Tibial artery (tissue), 4 donors: ENCODE measurements at places on chromosomes 2 and 18.

- H3K4me3 ChIP-seq, result no peak overlapping the region
- peak overlapping the region; percentile 55 for H3K27ac ChIP-seq
- no peaks in the 10 kb centered on the region for H3K27me3 ChIP-seq
- H3K4me1 ChIP-seq, result no peaks in the 10 kb centered on the region
- DNase-seq, result no peak
Observed at GRCh38 chr2:215652388-215652787, 216.5 kb upstream of the FN1 start.

- H3K36me3 ChIP-seq, result no peaks in the 10 kb centered on the region
- DNase-seq, result no peak
- H3K27me3 ChIP-seq, result no peaks in the 10 kb centered on the region
- H3K4me1 ChIP-seq, result peaks cover 13% of the 10 kb centered on the region
- H3K27ac ChIP-seq, result peak overlapping the region; percentile 2
- no peak overlapping the region for H3K4me3 ChIP-seq
Observed at GRCh38 chr2:203744091-203744490, 37.7 kb downstream of the CD28 start.

- H3K4me1 ChIP-seq, result no peaks in the 10 kb centered on the region
- no peak for DNase-seq
- no peak overlapping the region for H3K4me3 ChIP-seq
- H3K36me3 ChIP-seq, result peaks cover 6% of the 10 kb centered on the region
Observed at GRCh38 chr2:17918789-17919188, 40.3 kb downstream of the KCNS3 start.

GRCh38 chr2:66578054-66578686 lies 143.2 kb downstream of the MEIS1 start:
- H3K4me3 ChIP-seq, result no peak overlapping the region
- no peaks in the 10 kb centered on the region for H3K36me3 ChIP-seq
- no peak overlapping the region for H3K27ac ChIP-seq
- H3K27me3 ChIP-seq, result peaks cover 5% of the 10 kb centered on the region

DNA sequence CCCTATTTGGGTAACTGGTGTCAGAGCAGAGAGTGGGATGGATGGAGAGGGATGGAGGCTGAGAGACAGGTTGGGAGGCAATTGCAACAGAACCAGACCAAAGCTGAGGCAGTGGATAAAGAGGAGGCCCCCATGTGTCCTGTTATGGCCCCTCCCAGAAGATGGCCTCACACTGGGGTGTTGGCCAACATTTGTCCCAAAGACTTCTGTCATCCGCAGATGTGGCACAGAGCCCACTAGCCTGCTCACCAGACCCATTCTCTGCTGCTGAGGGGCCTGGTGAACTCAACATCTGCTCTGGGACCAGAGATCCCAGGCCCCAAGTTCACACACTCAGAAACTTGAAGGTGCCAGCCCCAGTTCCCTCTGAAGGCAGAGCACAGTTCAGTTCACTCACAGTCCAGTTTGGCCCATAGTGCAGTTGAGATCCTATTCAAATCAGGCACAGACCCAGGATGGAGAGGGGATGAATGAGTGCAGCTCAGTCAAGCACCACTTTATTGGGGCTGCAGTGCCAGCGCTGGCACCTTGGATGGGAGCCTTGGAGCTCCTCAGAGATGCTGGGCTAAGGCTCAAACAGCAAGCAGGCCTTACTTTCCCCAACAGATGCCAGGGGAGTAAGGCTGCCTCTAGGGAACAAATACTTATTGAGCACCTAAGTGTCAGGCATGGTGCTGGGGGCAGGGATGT lies 189.2 kb downstream of the ZBTB7C start:
- no peak overlapping the region for H3K27ac ChIP-seq
- H3K27me3 ChIP-seq, result no peaks in the 10 kb centered on the region
- no peaks in the 10 kb centered on the region for H3K4me1 ChIP-seq
- no peaks in the 10 kb centered on the region for H3K36me3 ChIP-seq

GRCh38 chr2:192195548-192196418 lies 1.1 kb upstream of the TMEFF2 start:
- H3K27me3 ChIP-seq, result peaks cover 9% of the 10 kb centered on the region
- peak overlapping the region; percentile 43 for H3K4me3 ChIP-seq
- H3K36me3 ChIP-seq, result no peaks in the 10 kb centered on the region
- peaks cover 28% of the 10 kb centered on the region for H3K4me1 ChIP-seq
- H3K27ac ChIP-seq, result no peak overlapping the region

- H3K36me3 ChIP-seq, result no peaks in the 10 kb centered on the region
- H3K4me1 ChIP-seq, result peaks cover 11% of the 10 kb centered on the region
- no peak overlapping the region for H3K27ac ChIP-seq
Observed at GRCh38 chr2:108906403-108907077, 82.5 kb downstream of the EDAR start.

GRCh38 chr18:51098082-51098481 lies 68.1 kb downstream of the SMAD4 start:
- no peaks in the 10 kb centered on the region for H3K4me1 ChIP-seq
- DNase-seq, result no peak
- H3K27ac ChIP-seq, result no peak overlapping the region
- H3K27me3 ChIP-seq, result no peaks in the 10 kb centered on the region
- H3K36me3 ChIP-seq, result no peaks in the 10 kb centered on the region

DNA sequence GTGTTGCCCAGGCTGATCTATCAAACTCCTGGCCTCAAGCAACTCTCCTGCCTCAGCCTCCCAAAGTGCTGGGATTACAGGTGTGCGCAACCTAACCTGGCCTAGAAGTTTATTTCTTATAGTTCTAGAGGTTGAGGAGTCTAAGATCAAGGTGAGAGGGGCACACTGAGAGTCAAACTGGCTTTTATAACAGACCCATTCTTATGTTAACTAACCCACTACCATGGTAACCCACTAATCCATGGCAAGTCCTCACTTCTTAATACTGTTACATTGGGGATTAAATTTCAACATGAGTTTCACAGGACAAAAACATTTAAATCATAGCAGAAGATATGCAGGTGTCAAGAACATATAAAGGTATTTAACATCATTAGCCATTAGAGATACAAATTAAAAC lies 50.6 kb downstream of the MDH1 start:
- no peak overlapping the region for H3K27ac ChIP-seq
- no peaks in the 10 kb centered on the region for H3K27me3 ChIP-seq
- H3K4me3 ChIP-seq, result no peak overlapping the region

DNA sequence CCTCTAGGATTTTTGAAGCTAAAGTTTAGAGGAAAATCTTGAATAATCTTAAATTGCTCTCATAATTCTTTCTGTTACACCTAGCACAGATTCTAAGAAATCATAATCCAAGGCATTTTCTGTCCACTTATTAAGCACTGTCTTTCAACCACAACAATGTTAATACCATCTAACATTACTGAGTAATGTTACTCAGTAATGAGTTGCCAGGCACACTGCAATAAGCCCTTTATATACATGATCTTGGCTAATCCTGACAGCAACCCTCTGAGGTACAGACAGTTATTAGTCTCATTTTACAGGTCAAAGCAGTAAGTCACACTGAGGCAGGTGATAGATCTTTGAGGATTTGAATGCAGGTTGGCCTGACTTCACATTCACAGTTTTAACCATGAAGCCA lies 291.9 kb downstream of the ALK start:
- peaks cover 13% of the 10 kb centered on the region for H3K27me3 ChIP-seq
- H3K36me3 ChIP-seq, result no peaks in the 10 kb centered on the region
- no peak overlapping the region for H3K4me3 ChIP-seq
- H3K4me1 ChIP-seq, result no peaks in the 10 kb centered on the region
- DNase-seq, result no peak

DNA sequence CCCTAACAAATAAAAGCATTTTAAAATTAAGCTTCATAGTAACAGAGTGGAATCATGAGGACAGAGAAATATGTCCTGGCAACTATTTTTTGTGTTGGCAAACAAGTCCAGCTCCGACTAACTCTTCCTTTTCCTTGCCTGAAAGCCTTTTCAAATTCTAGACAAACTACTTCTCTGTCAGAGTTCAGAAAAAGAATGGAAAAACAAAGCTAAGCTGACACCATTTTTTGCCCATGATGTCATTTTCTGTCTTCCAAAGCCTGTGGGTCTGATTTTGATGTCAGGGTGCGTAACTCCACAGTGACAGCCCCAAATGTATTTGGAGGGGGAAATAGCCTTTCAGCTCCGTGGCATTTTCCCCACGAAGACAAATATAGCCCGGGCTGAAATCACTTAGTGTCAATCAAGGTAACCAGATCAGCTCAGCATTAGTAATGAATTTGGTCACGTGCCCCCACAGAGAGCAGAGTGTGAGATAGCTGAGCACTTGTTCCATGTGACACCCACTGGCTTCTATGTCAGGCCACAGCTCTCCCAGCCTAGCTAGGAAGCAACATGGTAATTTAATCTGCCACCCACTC lies 233.0 kb upstream of the SIX2 start:
- no peaks in the 10 kb centered on the region for H3K27me3 ChIP-seq
- no peak overlapping the region for H3K4me3 ChIP-seq
- no peak for DNase-seq
- peak overlapping the region; percentile 72 for H3K27ac ChIP-seq
- no peaks in the 10 kb centered on the region for H3K36me3 ChIP-seq
- H3K4me1 ChIP-seq, result peaks cover 17% of the 10 kb centered on the region

- no peaks in the 10 kb centered on the region for H3K27me3 ChIP-seq
- H3K36me3 ChIP-seq, result peaks cover 52% of the 10 kb centered on the region
- H3K4me1 ChIP-seq, result no peaks in the 10 kb centered on the region
- H3K27ac ChIP-seq, result no peak overlapping the region
Observed at GRCh38 chr2:241473399-241473798, 35.0 kb downstream of the STK25 start.

- no peak overlapping the region for H3K4me3 ChIP-seq
- DNase-seq, result no peak
- no peaks in the 10 kb centered on the region for H3K27me3 ChIP-seq
- H3K27ac ChIP-seq, result no peak overlapping the region
- no peaks in the 10 kb centered on the region for H3K36me3 ChIP-seq
Observed at GRCh38 chr2:69580486-69580885, 63.1 kb downstream of the AAK1 start.

DNA sequence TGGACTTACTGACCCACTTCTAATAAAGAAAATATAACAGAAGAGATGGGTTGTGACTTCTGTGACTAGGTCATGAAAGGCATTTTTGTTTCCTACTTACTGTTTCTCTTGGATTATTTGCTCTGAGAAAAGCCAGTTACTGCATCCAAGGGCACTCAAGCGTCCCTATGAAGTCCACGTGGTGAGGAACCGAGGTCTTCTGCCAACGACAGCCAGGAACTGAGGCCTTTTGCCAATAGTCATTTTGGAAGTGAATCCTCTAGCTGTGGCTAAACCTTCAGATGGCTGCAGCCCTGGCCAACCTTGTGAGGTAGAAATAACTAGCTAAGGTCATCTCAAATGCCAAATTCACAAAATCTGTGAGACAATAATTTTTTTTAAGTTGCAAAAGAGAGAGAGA lies 449.8 kb upstream of the RGPD4 start:
- H3K4me3 ChIP-seq, result no peak overlapping the region
- no peaks in the 10 kb centered on the region for H3K36me3 ChIP-seq
- no peaks in the 10 kb centered on the region for H3K27me3 ChIP-seq

- H3K4me1 ChIP-seq, result peaks cover 32% of the 10 kb centered on the region
- H3K27ac ChIP-seq, result peak overlapping the region; percentile 74
- H3K36me3 ChIP-seq, result no peaks in the 10 kb centered on the region
- H3K4me3 ChIP-seq, result no peak overlapping the region
- peak; percentile 81 for DNase-seq
Observed at GRCh38 chr2:55168221-55169154, 63.6 kb downstream of the CLHC1 start.

DNA sequence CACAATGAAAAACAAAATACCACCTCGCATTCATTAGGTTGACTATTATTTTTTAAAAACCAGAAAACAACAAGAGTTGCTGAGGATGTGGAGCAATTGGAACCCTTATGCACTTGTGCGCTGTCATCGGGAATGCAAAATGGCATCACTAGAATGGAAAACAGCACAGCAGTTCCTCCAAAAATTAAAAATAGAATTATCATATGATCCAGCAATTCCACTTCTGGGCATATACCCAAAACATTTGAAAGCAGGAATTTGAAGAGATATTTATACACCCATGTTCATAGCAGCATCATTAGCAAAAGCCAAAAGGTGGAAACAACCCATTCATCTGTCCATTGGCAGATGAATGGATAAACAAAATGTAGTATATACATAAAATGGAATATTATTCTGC lies 11.9 kb upstream of the NMUR1 start:
- peaks cover 21% of the 10 kb centered on the region for H3K4me1 ChIP-seq
- H3K4me3 ChIP-seq, result no peak overlapping the region
- H3K36me3 ChIP-seq, result no peaks in the 10 kb centered on the region
- H3K27me3 ChIP-seq, result no peaks in the 10 kb centered on the region

GRCh38 chr2:136125236-136125635 lies 7.3 kb upstream of the CXCR4 start:
- H3K27ac ChIP-seq, result no peak overlapping the region
- no peak for DNase-seq
- no peak overlapping the region for H3K4me3 ChIP-seq
- no peaks in the 10 kb centered on the region for H3K36me3 ChIP-seq
- no peaks in the 10 kb centered on the region for H3K4me1 ChIP-seq

DNA sequence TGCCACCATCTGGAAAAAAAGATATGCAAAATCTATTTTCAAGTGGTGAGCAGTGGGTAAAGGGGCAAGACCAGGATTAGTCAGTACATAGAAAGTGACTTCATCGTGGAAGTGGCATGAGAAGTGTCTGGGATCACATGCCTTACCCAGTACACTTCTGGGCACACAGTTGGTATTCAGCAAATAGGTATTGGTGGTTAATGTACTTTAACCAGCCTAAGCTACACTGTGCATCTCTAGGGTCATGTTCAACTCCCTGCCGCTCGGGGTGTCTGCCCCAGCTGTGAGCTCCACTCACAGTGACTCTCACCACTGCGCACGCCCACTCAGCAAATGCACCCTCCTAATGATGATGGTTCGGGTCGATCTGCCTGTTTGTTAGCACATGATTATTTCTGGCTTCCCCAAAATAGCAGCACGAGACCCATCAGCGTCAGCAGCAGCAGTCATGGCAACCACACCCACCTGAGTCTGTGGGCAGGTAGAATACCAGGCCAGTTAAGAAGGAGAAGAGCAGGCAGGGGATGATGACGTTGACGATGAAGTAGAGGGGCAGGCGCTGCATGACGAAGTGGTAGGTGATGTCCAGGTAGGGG lies 11.1 kb downstream of the CHRNA1 start:
- H3K36me3 ChIP-seq, result no peaks in the 10 kb centered on the region
- no peaks in the 10 kb centered on the region for H3K27me3 ChIP-seq
- no peak for DNase-seq
- H3K4me3 ChIP-seq, result no peak overlapping the region
- H3K4me1 ChIP-seq, result no peaks in the 10 kb centered on the region
- H3K27ac ChIP-seq, result no peak overlapping the region

- no peak overlapping the region for H3K4me3 ChIP-seq
- no peaks in the 10 kb centered on the region for H3K4me1 ChIP-seq
- H3K36me3 ChIP-seq, result no peaks in the 10 kb centered on the region
- no peak overlapping the region for H3K27ac ChIP-seq
Observed at GRCh38 chr2:133812826-133813617, 244.8 kb upstream of the NCKAP5 start.
